ENCODE measurements at places on chromosomes 11 and 22.

GRCh38 chr11:1908618-1909017 is 10.9 kb upstream of the TNNT3 start:
- DNase-seq = no peak

- DNase-seq = no peak
Observed at GRCh38 chr22:23752090-23752691, 1.3 kb upstream of the ZNF70 start.

DNA sequence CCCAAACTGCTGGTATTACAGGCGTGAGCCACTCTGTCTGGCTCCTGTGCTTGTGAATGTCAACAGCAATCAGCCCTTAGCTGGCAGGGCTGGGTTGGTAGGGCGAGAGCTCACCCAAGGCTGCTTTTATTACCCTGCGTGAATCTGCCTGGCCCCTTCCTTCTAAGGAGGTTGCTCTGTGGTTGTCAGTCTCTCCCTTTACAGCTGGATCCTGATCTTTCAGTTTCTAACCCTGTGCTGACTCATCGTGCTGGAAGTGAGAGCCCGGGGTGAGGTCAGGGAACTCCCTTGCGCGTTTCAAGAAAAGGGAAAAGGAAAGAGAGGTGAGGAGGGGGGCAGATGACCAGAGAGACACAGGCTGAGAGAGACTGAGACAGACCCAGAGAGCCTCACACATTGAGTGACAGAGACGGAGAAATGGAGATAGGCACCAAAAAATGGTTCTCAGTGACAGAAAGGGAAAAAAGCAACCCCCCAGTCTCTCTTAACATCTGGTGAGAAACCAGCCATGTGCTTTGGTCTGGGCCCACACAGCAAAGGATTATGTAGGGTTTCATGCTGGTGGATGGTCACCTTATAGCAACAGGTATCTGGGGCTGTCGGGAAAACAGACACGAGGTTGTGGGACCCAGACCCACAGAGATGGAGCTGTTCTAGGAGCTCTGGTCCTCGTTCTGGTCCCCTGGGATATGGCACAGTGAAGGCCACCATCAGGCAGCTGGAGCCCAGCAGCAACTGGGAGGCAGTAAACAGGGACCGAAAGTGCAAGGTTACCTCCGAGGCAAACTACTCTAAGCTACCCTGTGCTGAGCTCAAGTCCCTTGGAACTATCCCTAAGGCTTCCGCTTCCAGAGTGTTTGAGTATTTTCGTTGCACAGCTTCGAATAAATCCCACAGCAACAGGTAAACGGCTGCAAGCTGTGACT is 2.5 kb downstream of the TCN2 start:
- peak; percentile 60 for DNase-seq

DNA sequence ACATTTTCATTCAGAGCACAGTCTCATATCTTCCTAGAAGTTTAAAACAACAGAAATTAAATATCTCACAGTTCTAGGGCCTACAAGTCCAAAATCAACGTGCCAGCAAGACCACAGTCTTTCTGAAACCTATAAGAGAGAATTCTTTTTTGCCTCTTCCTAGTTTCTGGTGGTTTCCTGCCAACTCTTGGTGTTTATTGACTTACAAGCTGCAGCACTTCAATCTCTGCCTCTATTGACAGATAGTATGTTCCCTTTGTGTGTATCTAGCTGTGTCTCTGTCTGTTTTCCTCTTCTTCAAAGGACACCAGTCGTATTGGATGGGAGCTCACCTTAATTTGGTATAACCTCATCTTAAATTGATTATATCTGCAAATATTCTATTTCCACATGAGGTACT is 347.5 kb downstream of the DCDC1 start:
- DNase-seq = no peak

- peak; percentile 44 for DNase-seq
Observed at GRCh38 chr22:28116219-28116673, 197.2 kb upstream of the PITPNB start.

DNA sequence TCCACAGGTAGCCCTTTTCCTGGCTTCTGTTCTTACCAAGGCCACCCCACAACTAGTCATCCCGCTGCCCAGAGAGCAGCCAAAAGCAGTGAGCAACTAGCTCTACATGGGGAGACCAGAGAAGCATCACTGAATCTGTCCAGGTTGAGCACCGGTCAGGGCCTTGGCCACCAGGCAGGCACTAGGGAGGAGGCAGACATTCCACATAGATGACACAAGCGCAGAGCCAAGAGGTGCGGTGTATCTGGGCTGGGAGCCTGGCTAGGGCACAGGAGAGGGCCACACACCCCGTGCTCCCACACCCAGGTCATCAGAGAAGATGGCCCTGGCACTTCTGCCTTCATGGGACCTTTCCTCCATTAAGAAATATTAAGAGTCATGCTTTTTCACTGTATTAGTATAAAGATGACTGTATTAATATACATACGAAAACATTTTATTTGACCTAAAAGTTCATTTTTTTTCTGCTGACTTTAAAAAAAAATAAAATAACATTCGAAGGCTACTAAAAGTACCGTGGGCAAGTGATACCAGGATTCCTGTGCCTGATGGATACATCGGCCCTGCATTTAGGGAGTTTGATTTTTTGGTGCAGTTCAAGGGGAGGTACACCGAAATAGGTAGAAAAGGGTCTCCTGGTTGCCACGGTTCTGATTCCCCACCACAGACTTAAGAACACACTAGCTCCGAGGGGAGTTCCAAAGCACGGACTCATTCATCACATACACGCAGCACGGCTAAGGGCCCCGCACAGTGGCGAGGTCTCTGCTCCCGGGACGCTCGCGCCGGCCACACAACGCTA is 1.2 kb downstream of the DGCR2 start:
- peak; percentile 6 for DNase-seq

DNA sequence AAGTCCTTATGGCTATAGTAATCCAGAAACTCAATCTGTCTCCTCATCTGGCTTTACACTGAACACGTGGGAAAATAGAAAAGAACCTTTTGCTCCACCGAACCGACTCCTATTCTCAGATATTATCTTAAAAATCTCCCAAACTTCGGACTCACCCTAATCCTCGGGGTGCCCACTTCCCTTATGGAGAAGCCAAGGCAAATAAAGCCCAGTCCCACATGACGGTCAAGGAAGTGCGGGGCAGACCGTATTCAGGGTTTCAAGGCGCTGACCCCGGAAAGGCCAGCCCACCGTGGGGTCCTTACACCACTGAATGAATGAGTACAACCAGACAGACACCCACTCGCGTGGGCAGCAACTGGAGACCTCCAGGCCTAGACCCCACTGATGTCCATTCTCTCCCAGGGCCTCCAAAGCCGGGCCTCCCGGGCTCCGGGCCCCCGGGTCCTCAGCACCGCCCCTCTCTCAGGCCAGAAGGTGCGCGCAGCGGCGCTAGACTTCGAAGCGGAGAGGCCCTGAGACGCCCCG is 489 bp downstream of the NUP98 start:
- no peak for DNase-seq

DNA sequence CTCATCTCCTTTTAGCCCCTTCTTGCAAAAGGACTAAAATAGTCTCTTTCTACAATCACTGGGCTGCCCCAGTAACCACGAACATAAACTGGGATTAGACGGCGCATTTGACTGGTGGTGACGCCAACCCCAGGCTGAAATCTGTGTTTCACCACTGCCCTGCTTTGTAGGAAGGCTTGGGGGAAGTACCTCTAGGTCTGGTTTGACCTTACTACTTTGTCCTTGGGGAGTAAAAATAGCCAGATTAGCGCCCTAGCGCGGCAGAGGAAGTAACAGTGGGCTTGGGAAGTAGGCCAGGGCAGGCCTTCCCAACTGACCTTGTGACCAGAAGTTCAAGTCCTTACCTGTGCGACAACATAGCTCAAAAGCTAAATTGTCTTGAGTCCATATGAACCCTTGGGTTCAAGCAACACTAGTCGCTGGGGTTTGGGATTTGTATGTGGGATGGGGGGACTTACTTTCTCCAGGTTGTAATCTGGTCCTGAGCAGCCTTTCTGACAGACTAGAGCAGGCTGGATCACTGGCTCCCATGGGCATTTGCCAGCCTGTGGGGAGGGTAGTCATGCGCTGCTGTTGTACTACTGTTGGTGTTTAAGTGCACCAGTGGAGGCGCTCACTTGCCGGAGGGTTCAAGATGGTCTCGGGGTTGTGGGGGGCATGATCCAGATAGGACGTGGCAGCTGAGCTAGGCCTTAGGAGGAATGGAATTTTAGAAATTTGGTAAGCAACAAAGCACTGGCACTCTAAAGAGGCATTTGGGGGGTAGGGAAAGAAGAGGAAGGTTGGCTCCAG is 953 bp upstream of the PACS1 start:
- peak; percentile 50 for DNase-seq

GRCh38 chr11:3123761-3124733 is 41.1 kb downstream of the OSBPL5 start:
- peak; percentile 92 for DNase-seq

DNA sequence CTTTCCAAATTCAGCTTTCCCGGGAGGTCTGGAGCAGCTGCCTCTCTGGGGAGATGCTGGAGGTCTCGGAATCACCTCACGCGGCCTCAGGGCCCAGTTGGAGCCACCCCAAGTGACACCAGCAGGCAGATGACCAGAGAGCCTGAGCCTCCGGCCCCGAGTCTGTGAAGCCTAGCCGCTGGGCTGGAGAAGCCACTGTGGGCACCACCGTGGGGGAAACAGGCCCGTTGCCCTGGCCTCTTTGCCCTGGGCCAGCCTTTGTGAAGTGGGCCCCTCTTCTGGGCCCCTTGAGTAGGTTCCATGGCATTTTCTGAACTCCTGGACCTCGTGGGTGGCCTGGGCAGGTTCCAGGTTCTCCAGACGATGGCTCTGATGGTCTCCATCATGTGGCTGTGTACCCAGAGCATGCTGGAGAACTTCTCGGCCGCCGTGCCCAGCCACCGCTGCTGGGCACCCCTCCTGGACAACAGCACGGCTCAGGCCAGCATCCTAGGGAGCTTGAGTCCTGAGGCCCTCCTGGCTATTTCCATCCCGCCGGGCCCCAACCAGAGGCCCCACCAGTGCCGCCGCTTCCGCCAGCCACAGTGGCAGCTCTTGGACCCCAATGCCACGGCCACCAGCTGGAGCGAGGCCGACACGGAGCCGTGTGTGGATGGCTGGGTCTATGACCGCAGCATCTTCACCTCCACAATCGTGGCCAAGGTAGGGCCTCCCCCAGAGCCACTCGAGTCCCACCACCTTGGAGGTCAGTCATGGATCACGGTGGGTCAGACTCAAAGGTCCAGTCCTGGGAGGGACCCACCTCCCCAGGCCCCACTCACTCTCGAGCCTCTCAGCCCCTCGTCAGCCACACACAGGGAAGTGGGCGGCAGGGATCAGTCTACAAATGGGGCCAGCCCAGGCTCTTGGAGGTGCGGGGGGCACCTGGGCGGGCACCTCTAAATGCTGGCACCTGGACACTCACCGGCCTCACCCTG is 525 bp downstream of the SLC22A12 start:
- no peak for DNase-seq

DNA sequence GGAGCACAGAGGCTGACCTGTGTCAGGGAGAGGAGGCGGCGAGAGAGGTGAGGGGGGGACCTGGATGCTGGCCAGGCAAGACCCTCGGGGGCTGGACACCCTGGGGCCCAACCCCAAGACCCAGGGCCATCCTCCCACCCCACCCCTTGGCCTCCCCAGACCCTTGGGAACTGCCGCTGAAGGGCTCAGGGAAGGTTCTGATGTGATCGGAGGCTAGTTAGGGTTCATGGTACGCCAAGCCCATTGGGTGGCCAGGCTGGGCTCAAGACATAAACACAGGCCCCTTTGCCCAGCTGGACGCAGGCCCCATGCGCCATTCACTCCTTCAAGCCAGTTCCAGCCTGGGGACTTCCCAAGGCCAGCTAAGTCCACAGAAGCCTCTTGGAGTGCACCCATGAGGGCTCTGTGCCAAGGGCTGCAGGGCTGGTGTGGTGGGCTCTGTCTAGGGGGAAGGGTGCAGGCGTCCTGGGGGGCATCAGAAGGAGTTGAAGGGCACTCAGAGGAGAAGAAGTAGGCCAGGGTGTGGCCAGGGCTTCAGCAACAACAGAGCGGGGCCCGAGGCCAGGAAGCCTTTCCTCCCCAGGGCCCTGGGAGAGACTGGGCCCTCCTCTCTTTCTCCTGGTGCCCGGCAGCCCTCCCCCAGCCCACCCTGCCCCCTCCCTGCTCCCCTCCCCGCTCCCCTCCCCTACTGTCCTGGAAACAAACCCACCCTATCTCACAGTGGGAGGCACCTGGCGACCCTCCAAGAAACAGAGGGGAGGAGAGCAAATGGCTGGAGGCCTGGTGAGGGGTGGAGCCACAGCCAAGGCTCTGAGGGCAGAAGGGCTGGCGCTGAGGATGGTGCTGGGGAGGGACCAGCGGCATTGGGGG is 12.9 kb downstream of the TSPAN32 start:
- DNase-seq = no peak

DNA sequence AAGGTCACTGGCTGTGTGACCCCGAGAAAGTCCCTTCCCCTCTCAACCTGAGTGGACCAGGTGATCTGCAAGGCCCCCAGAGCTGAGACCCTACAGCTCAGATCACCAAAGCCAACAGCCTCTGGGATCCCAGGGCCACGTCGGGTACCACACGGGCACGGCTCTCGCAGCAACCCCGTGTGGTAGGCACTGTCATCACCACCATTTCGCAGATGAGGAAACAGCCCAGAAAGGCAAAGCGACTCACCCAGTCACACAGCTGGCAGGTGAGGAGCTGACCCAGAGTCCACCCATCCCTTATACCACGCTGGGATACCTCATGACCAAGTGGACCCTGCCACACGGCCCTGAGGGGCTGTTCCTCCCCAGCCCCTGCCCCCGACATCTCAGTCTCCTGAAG is 2.8 kb downstream of the ATP5MGL start:
- DNase-seq = no peak

- no peak for DNase-seq
Observed at GRCh38 chr22:44600207-44600785, 101.7 kb upstream of the PRR5 start.

DNA sequence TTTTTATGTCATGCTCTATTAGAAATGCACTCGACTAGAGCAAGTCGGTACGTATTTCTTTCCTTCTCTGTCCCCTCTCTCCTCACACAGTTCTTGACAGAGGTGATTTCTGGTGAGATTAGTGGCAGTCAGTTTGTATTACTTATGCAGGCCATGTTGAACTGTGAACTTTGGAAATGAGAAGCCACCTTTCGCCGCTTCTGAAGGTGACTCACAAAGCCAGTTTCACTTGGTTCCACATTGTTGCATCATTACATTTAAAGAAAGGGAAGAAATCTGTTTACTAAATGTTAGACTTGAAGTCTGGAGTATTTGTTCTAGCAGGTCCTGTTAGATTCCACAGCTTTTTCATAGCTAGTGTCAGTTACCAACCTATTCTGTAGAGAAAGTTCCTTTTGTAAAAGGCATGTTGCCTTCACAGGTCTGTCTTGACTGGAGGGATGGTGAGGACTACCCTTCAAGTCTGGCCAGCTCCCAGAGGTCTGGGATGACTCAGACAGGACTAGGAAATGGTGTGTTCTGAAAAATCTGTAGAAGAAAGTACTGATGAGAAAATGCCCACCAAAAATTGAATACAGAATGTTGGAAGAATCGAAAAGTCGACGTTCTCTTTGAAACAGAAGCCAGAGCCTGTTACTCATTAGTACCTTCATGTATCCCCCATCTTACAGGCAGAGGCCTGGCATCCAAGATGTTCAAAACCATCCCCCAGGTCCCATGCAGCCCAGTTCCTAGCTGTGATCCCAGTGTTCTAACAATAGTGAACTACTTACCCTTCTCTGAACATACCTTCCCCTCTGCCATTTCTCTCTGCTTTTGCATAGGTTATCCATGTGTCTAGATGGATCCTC is 181.4 kb downstream of the DBX1 start:
- peak; percentile 31 for DNase-seq

Data from amniotic stem cell (primary cell).